T-helper 2 cell (primary cell): ENCODE measurements at places on chromosomes 16 and 17.

DNA sequence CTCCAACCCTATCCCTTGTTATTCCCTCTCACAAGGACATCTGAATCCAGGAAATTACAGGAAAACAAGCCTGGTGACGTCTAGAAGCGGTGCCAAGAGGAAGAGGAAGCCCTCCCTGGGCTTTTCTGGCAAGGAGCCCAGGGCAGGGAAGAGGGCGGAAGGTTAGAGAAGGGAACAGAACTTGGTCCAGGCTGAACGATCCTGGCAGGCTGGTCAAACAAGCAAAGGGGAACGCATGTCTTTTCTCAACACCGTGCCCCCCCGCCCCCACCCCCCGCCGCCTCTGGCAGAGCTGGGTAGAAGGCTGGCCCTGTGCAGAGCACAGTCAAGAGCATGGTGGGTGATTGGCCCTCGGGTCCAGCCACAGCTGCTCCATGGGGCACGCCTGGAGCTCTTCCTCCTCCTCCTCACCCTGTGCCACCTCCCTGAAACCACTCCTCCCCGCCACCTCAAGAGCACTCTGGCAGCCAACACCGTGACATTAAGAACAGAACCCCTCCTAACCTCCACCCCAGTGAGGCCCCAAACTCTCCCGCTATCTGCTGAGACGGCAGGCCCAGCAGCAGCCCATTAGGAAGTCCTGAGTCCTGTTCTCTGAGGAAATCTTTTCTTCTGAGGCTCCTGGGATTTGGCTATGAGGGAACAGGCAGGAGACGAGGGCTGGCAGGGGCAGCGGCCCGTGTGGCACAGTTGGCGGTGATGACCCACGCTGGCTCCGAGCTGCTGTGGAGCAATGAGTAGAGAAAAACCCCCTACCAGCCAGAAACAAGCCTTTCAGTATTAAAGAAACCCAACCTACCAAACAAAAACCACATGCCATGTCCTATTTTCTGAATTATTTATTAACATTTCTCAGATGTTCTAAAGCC is 7.3 kb downstream of the C16orf86 start:
- no peak for DNase-seq

- no peak for DNase-seq
These were observed 10.3 kb downstream of the KANSL1 start for GRCh38 chr17:46182961-46183360.

GRCh38 chr16:30958175-30959079 is 873 bp downstream of the SETD1A start:
- no peak for DNase-seq

GRCh38 chr16:62741692-62742091 is 705.5 kb upstream of the CDH8 start:
- DNase-seq, result no peak

GRCh38 chr17:5789528-5789927 is 205.2 kb upstream of the NLRP1 start:
- no peak for DNase-seq

GRCh38 chr17:2482218-2482617 is 29.5 kb downstream of the METTL16 start:
- DNase-seq, result no peak

- no peak for DNase-seq
These were observed 61.6 kb downstream of the TIMM22 start for GRCh38 chr17:1058423-1059130.

DNA sequence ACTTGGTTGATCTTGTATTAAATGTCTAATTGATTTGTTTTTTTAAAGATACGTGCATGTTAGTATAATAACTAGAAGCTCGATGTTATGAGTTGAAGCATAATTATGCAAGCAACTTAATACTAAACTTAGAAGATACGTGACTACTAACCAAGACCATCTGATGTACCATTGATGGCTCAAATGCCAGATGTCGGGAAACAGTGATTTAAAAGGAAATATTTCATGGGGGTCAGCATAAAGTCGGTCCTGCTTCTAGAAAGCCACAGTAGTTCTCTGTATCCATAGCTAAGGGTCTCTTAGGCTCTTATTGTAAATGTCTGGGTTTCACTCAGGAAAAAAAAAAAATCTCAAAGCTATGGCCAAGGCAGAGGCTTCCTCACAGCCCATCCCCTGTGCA is 61.2 kb upstream of the RBFOX1 start:
- no peak for DNase-seq

- no peak for DNase-seq
These were observed 9.9 kb downstream of the TAOK2 start for GRCh38 chr16:29983420-29984136.

- DNase-seq, result no peak
These were observed 6.1 kb upstream of the SERPINF2 start for GRCh38 chr17:1736348-1737281.

GRCh38 chr16:88382491-88383400 is at the start of gene ZNF469:
Gene ZNF469 (plus strand): TSS chr16:88382959. CDS start chr16:88427471, 44,512 bp downstream.
- no peak for DNase-seq

DNA sequence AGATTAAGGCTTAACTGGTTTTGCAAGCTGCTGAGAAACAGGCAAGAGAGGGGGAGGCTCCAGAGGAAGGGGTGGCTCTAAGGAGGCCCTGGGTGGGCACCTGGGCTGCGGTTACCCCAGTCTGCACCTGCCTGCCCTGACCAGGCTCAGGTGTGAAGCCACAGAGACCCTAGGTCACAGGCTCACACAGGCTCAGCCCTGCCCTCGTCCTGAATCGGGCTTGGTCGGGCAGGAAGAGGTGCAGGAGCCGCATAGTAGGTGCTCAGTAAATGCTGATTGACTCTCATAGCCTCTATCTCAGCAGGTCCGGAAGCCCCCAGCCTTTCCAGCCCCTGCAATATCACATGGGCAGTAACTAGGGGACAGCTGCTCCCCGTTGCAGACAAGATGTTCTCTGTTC is 203.4 kb downstream of the GSG1L start:
- no peak for DNase-seq

DNA sequence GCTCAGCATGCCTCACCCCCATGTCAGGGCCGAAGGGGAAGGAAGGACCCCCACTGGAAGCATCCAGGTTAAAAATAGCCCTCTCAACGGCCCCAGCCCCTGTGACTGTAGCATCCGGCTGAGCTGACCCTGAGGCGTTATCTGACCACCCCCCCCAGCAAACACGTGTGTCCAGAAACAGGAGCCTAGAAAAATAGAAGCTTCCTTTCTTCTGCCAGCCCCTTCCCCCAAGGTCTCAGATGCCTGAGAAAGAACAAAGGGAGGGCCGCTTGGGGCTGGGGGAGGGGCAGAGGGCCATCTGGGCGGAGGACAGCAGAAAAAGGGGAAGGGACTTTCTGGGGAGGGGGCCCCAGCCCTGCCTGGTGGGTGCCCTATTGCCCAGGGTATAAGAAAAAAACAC is 55.8 kb downstream of the ACTG1 start:
- DNase-seq, result no peak

DNA sequence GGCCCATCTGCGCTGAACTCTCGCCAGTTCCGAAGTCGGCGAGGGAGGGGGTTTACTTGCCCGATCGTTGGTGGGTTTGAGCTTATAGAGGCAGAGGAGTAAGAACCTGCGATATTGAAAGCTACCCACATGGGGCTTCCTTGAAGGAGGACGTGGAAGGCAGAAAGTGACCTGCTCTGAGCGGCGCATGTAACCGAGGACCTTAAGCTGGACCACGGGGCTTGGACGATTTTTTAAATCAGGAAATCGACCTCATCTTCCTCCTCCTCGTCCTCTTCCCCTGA is 2.0 kb downstream of the PRAC2 start:
- no peak for DNase-seq

- no peak for DNase-seq
These were observed 7.7 kb downstream of the ADAM11 start for GRCh38 chr17:44766409-44767038.

DNA sequence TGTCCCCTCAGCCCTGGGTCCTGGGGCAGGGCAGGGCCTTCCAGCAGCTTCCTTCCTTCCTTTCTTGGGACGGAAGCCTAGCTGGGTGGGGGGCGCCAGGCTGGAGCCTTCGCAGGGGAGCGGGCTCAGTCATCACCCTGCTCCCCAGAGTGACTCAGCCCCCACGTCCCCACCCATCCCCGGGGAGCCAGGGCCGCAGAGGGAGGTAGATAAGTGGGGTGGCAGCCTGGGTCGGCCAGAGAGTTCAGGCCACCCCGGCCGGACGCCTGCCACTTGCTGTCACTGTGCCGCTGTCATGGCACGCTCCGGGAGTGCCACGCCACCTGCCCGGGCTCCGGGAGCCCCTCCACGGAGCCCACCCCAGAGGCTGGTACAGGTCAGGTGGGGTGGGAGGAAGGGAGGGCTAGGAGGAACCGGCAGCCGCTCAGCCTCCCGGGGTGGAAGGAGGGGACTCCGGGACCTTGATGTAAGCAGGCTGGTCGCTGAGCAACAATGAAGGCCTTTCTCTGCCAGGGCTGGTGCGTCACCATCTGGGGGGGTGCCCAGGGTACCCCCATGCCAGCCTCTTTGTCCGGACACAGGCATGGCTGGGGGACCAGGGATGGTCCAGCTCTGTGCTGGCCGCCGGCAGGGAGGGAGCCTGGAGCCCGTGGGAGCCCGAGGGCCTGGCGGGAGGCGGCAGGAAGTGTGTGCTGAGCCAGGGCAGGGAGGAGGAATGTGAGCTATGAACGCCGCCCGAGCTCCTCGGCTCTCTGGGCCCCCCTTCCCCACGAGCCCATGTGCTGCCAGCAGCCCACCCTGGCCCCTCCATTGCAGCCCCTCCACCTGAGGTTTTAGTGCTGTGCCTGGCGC is 6.6 kb downstream of the NHERF2 start:
- DNase-seq, result no peak

DNA sequence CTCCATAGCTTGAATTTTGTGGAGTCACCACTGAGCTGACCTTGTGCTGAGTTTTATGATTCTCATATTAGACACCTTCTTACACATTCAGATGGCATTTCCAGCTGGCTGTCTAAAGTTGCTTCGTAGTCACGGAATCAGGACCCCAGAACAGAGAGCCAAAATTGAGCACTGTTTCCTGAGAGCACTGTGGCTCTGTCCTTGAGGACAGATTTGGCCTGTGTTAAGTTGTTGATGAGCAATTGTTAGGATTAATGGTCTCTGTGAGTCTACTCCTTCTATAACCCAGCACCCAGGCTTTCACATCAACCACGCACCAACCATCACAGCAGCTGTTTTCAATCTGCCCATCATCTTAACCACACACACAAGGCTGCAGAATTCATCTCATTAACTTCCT is 277.5 kb upstream of the HSBP1 start:
- DNase-seq, result no peak

DNA sequence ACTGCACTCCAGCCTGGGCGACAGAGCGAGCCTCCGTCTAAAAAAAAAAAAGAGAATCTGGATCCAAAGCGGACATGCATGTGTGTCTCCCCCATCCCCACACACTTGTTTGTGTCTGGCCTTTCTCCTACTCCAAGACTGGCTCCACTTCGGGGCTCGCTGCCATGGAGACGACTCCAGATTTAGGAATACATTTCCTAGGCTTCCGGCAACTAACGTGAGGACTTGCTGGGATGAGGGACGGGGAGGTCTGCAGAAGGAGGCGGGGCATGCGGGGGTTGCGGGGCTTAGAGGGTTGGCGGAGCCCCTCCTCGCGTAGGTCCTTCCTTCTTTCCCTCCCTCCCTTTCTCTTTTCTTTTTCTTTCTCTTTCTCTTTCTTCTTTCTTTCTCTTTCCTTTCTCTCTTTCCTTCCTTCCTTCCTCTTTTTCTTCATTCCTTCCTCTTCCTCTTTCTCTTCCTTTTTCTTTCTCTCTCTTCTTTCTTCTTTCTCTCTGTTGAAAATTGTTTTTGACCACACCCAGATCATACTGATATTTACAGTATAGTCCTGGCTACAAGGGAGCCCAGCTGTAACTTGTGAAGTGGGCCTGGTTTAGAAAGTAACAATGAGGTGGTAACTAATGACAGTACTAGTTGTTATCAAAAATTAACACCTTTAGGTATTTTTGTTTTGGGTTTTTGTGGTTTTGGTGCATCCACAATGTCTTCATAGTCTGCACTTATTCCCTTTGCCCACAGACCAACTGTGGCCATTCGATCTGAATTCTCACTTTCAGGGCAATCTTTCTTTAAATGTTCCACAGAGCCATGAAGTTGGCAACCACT is 25.2 kb downstream of the MIS12 start:
- DNase-seq, result no peak

DNA sequence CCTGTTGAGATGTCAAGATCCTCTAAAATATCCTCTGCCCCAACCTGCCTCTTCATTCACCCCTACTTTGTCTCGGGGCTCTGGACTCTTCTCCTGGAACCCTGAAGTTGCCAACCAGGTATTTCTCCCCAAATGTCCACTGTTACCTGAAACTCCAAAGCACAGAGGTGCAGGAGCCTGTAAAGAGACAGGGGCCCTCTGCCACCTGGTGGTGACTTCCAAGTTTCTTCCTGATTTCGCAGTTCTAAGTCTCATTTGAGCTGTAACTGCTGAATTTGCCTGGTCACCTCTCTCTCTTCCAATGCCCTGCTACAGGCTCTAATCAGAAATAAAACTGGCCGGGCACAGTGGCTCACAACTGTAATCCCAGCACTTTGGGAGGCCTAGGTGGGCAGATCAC is 77.1 kb upstream of the RCVRN start:
- no peak for DNase-seq

DNA sequence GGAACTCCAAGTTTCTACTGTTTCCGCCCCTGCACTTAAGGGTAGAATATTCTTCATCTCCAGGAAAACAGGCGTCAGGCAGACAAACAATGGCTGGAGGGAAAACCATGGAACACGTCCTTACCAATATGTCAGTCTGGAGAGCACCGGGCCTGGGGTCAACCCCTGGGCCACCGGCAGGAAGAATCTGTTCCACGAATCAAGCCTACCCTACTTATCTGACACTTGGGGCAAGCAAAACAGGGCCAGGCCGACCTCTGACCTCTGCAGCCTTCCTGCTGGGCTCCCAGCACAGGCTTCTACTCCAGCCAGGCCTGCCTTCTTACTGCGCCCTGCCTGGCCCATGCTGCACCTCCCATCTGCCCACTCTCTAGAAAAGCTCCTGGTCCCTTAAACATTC is 10.1 kb downstream of the VAC14 start:
- no peak for DNase-seq

DNA sequence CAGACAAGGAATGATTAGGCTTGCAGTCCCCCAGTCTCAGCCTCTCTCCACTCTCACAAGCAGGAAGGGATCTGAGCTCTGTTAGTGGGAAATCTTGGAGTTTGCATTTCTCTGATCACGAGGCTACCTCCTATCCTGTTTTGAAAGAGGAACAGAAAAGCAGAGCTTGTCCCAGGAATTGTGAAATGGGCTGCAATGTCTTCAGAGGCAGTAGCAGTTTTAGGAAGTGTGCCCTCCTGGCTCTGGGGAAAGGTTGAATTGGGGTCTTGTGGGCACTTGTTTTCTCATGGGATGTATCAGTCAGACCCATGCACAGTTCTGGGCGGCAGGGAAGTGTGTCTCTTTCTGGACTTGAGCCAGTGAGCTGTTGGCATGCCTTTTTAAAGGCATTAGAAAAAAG is 22.8 kb downstream of the NUP85 start:
- DNase-seq, result no peak
